ENCODE measurements at places on chromosomes 6 and 20.

DNA sequence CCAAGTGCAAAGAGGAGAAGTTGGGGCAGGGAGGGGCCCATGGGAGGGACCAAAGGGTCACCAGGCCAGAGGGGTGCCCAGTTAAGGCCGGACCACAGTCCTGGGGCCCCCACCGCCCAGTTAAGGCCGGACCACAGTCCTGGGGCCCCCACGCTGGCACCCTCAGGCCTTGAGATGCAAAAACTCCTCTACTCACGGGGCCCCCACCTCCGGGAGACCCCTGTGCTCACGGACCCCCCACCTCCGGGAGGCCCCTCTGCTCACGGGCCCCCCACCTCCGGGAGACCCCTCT, 16.9 kb downstream of the KCNQ2 start:
- no peak for DNase-seq
- H3K36me3 ChIP-seq: no peaks in the 10 kb centered on the region
- H3K4me3 ChIP-seq: no peak overlapping the region
- H3K4me1 ChIP-seq: peaks cover 6% of the 10 kb centered on the region
- H3K27ac ChIP-seq: no peak overlapping the region
- H3K27me3 ChIP-seq: peaks cover 39% of the 10 kb centered on the region

DNA sequence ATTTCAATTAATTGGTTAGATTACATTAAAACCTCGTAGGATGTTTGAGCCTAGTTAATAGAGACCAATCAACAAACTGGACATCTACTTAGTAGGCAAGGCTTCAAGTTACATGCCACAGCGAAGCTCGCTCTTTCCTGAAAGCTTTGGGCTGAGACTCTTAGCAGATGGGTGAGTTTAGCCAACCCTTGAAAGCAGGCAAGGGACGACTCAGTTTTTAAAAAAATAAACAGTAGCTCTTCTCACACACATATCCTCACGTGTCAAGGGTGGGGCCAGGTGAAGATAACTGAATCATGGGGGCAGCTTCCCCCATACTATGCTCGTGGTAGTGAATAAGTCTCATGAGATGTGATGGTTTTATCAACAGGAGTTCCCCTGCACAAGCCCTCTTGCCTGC, 775 bp downstream of the MTFR2 start:
- H3K4me3 ChIP-seq: peak overlapping the region; percentile 97
- no peaks in the 10 kb centered on the region for H3K27me3 ChIP-seq
- DNase-seq: no peak
- H3K36me3 ChIP-seq: peaks cover 60% of the 10 kb centered on the region
- H3K4me1 ChIP-seq: peaks cover 48% of the 10 kb centered on the region

DNA sequence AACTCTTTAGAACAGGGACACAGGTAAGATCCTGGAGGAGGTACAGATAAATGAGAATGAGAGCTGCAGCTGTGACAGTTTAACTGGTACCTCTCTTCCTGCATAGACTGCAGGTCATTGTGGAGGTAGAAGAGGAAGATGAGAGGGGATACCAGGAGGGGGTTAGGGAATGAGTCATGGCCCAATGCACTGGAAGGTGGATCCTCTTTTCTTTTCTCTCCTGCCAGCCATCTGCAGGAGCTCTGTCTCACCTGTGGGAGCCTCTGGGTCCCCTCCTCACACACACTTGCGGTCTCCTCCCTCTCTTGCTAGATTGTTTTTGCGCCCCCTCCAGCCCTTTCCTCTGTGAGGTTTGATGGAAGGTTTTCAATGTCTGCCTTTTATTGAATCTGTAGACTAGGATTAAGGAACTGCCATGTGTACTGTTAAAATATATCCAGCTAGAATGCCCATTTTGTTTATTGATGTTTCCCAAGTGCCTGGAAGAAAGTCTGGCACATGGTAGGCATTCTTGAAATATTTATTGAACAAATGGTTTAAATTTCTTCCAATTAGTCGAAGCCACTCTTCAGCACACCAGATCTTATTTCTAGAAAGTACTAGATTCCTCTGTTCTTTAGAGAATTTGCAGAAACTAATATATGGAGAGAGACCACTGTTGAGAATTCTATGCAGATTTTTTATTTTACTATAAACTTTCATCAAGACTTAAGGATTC, 13.0 kb downstream of the C6orf163 start:
- no peak overlapping the region for H3K4me3 ChIP-seq
- no peak for DNase-seq
- no peak overlapping the region for H3K27ac ChIP-seq
- H3K27me3 ChIP-seq: no peaks in the 10 kb centered on the region

GRCh38 chr20:1215386-1216170, 10.3 kb upstream of the RAD21L1 start:
- H3K4me3 ChIP-seq: peak overlapping the region; percentile 59
- no peaks in the 10 kb centered on the region for H3K27me3 ChIP-seq
- peak; percentile 51 for DNase-seq
- H3K4me1 ChIP-seq: peaks cover 45% of the 10 kb centered on the region
- peak overlapping the region; percentile 96 for H3K27ac ChIP-seq
- no peaks in the 10 kb centered on the region for H3K36me3 ChIP-seq

- peak overlapping the region; percentile 51 for H3K4me3 ChIP-seq
- H3K27me3 ChIP-seq: no peaks in the 10 kb centered on the region
- peak overlapping the region; percentile 55 for H3K27ac ChIP-seq
- no peaks in the 10 kb centered on the region for H3K36me3 ChIP-seq
- peaks cover 43% of the 10 kb centered on the region for H3K4me1 ChIP-seq
Measured at GRCh38 chr6:33592595-33593413, 12.7 kb upstream of the BAK1 start.

- H3K4me1 ChIP-seq: peaks cover 26% of the 10 kb centered on the region
- H3K36me3 ChIP-seq: no peaks in the 10 kb centered on the region
- H3K27ac ChIP-seq: no peak overlapping the region
- DNase-seq: no peak
Measured at GRCh38 chr6:22149096-22149495, 147.7 kb downstream of the PRL start.

- H3K4me3 ChIP-seq: no peak overlapping the region
- no peak overlapping the region for H3K27ac ChIP-seq
- H3K36me3 ChIP-seq: no peaks in the 10 kb centered on the region
- no peak for DNase-seq
- H3K27me3 ChIP-seq: no peaks in the 10 kb centered on the region
- no peaks in the 10 kb centered on the region for H3K4me1 ChIP-seq
Measured at GRCh38 chr20:23094927-23095326, 8.8 kb upstream of the CD93 start.

DNA sequence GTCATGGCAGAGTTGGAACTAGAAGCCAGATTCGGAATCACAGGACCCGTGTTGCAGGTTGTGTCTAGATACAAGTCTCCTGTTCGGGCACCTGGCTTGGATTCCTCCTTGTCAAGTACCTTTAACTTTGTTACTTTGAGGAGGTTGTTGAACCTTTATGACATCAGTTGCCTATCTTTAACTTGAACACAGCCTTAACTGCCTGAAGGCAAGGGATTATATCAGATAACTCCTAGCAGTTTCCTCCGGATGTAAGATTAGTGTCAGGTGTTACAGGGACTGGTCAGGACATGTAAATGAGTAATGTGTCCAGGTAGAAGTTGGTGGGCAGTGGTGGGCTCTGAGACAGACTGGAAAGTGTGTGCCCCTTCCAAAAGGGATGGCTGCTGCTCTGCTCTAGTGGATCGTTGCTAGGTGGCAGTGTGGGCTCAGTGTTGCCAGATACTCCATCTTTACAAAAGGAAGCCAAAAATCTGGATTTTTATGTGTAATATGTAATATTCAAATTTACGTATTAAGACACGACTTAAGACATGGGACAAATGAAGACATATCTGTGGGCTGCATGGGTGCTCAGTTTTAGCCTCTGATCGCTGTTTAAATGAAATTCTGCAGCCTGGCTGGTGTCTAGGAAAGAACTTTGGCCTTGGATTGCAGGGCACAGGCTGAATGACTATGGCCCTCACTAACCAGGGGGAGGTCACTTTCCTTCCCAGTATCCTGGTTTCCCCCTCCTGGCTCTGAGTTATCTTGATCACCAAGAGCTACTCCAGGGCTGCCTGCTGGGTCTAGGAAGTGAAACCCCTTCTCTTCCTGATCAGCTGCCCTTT, 27.1 kb downstream of the CHMP4B start:
- peaks cover 87% of the 10 kb centered on the region for H3K4me1 ChIP-seq
- no peak for DNase-seq
- no peak overlapping the region for H3K4me3 ChIP-seq
- peaks cover 32% of the 10 kb centered on the region for H3K36me3 ChIP-seq
- H3K27me3 ChIP-seq: no peaks in the 10 kb centered on the region
- peak overlapping the region; percentile 65 for H3K27ac ChIP-seq

DNA sequence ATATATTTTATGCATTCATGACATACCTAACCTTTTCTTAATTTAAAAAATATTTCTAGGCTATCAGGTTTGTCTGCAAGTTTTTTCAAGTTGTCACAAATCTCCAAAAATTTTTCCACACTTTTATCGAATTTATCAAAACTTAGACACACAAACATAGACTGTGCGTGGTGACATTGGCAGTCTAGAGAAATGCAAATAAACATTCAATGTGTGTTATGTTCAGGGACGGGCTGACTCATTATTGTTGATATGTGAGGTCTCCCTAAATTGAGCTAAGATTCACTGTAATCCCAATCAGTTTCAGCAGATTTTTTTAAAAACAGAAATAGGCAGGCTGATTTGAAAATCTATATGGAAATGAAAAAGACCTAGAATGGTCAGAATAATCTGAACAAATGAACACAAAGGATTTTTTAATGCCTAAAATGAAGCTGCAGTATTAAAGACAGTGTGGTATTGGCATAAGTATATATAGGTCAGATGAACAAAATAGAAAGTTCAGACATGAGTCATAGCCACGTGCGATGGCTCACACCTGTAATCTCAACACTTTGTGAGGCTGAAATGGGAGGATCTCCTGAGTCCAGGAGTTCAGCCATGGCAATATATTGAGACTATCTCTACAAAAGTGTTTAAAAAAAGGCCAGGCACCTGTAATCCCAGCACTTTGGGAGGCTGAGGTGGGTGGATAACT, 19.2 kb downstream of the BLTP3A start:
- H3K4me1 ChIP-seq: peaks cover 23% of the 10 kb centered on the region
- no peak overlapping the region for H3K27ac ChIP-seq
- DNase-seq: peak; percentile 32
- peaks cover 2% of the 10 kb centered on the region for H3K36me3 ChIP-seq

GRCh38 chr6:55919716-55920308, 44.4 kb upstream of the BMP5 start:
- H3K4me1 ChIP-seq: no peaks in the 10 kb centered on the region
- H3K36me3 ChIP-seq: no peaks in the 10 kb centered on the region
- H3K27me3 ChIP-seq: no peaks in the 10 kb centered on the region
- H3K4me3 ChIP-seq: no peak overlapping the region

GRCh38 chr20:31833130-31833930, 12.1 kb downstream of the FOXS1 start:
- H3K4me3 ChIP-seq: no peak overlapping the region
- peaks cover 7% of the 10 kb centered on the region for H3K4me1 ChIP-seq
- no peaks in the 10 kb centered on the region for H3K27me3 ChIP-seq
- H3K27ac ChIP-seq: no peak overlapping the region
- H3K36me3 ChIP-seq: no peaks in the 10 kb centered on the region

DNA sequence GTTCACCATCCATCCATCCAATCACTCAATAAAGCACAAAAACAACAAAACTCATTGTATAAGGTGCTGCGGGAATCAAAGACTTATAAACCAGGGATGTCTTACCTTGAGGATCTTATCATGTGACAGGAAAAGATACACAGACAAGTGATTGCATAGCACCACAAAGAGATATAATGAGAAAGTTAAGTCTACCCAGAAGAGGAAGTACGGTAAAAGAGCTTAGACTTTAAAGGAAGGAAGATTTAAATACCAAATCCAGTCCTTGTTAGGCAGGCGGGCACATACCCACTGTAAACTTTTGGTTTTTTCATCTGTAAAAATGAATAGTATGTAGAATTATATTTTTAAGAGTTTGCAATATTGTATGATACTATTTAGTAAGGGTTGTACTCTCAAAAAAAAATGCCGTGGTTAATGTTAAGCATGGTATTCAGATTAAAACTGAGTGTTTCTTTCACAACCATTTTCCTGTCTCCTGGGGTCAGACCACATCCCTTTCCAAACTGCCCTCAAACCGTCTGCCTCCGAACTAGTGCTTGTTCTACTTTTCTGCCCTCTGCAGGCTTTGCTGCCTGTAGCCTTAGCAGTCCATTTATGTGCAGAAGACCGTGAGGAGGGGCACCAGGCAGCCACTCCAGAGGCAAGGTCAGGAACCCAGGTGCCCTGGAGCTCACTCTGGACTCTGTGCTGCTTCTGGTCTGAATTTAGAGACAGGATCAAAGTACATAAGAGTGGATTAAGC, 179.5 kb upstream of the SYNDIG1 start:
- no peaks in the 10 kb centered on the region for H3K36me3 ChIP-seq
- H3K27me3 ChIP-seq: no peaks in the 10 kb centered on the region
- H3K4me1 ChIP-seq: peaks cover 19% of the 10 kb centered on the region
- DNase-seq: no peak
- no peak overlapping the region for H3K4me3 ChIP-seq

DNA sequence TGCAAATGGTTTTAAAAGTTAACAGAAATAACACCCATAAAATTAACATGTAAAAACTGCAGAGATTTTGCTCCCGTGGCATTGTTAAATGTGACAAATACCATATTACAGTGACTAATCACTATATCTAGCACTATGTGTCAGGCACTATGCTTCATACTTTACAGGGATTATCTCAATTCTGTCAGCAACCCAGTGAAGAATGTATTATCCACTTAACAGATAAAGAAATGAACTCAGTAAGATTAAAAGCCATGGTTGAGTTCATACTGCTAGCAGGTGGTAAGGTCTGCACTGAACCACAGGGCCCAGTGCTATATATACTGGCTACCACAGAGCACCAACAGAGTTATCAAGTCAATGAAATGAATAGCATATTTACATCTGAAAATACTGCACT, 65.4 kb downstream of the RWDD2A start:
- H3K27me3 ChIP-seq: peaks cover 20% of the 10 kb centered on the region
- no peaks in the 10 kb centered on the region for H3K4me1 ChIP-seq
- DNase-seq: no peak
- H3K4me3 ChIP-seq: no peak overlapping the region
- no peaks in the 10 kb centered on the region for H3K36me3 ChIP-seq

DNA sequence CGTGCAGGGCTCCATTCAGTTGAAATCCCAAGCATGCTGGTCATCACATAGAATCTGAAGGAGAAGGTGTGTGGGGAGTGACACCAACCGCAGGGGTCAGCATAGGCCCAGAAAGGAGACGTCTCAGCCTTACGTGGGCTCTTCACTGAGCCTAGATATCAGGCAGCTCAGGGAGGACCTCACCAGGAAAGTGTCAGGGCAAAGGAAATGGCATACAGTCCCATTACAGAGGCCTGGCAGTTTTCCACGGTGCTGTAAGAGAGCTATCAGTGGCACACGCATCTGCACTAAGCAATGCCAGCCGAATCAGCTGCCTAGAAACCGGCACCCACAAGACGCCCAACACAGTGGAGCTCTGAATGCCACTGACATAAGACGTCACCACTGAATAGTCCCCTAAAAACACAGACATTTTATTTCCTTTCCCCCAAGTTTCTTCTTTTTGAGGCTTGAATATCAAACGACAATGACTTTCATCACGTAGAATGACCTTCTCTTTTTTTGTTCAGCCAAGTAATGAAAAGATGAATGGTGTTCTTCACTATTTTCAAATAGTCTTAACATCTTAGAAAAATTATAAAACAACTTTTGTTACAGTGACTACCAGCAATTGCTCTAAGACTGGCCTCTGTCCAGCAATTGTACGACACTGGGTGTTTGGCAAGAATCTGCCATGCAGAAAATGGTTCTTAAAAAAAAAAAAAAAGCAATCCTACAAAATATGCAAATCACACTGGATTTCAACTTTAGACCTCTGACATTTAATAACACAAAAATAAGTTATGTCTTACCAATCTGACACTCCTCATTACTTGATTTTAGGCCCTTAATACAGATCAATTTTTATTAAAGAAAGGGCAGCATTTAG, 88.9 kb upstream of the FOXQ1 start:
- H3K27me3 ChIP-seq: peaks cover 20% of the 10 kb centered on the region
- H3K4me1 ChIP-seq: no peaks in the 10 kb centered on the region
- no peaks in the 10 kb centered on the region for H3K36me3 ChIP-seq
- no peak overlapping the region for H3K27ac ChIP-seq
- DNase-seq: no peak

Data from activated T-cell treated with anti-CD3 and anti-CD28 coated beads, Interleukin-2, amount 50 U/mL, for 24 hours (primary cell).